Kidney (tissue), 22 donors: ENCODE measurements at places on chromosomes 6 and 20. TPM values are rescaled to one million over a fixed set of nuclear protein-coding genes. Genes with fewer than 3 reads are reported as not detected.

RPS21 gene
- total RNA-seq: 1,221 TPM

SLC16A10 gene
- 3.7 TPM for total RNA-seq

SYTL3 gene
- total RNA-seq: 16.0 TPM

OVOL2 gene
- 4.8 TPM for total RNA-seq

GDAP1L1 gene
- total RNA-seq: not detected

ZNF831 gene
- total RNA-seq: 1.9 TPM

PM20D2 gene
- total RNA-seq: 14.4 TPM

PROCR gene
- 24.5 TPM for total RNA-seq

- no peak for DNase-seq
These were observed 375.1 kb downstream of the BTBD9 start for GRCh38 chr6:38264605-38265004.

- DNase-seq: no peak
These were observed 50.3 kb downstream of the ANKRD6 start for GRCh38 chr6:89483111-89483720.

GRCh38 chr20:46520540-46520939 lies 7.2 kb upstream of the ZNF334 start:
- DNase-seq: no peak

- DNase-seq: no peak
These were observed 753.4 kb upstream of the ADGRB3 start for GRCh38 chr6:67881706-67882065.

GRCh38 chr6:2118136-2118535 lies 127.3 kb downstream of the GMDS start:
- DNase-seq: no peak

DNA sequence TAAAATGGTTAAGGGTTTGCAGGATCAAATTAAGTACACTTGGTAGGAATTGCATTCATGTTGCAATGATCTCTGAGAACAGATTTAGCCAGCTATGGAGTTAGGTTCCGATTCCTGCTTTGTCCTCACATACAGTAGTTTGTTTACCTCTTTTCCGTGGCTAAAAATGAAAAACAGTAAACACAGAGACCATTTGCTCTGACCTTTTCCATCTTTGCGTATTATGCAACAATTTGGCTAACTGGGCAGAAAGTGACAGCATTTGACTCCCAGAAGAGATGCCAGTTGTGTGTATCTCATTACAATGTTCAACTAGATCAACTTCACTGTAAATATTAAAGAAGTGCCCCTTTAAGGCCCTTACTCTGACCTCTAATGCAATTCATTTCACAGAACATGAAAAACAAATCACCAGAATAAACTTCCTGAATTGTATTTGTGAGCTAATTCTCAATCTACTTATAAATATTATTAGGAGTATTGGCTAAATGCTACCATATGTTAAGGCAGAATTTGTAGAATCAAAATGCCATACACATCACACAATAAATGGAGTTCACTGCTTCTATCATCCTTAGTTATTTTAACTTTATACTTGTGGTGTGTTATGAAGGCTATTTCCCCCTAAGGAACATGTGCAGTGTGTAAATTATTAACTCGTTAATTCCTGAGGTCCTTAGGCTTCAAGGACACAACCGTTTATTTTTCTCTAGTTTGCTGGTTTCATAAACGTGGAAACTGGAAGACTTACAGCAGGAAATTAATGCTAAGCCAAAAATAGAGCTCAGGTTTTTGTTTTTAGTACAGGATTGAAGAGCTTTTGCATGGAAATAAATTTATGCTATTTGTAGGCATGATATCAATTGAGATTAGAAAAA lies 380.7 kb upstream of the CITED2 start:
- no peak for DNase-seq

DNA sequence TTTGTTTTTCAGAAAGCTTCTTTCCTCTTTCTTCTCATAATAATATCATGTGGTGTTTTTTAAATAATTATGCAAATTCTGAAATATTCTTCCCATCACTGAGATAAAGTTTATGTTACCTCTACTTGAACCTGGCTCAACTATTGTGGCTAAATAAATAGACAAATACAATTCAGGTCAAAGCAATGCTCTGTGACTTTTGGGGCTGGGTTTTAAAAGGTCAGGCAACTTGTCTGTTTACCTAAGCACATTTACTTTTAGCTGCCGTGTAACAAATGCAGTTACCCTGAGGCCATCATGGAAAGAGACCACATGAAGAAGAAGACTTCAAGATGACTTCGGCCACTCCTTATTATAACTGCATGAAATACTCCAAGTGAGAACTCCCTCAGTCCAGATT lies 33.7 kb upstream of the MEI4 start:
- no peak for DNase-seq

GRCh38 chr6:144675231-144675861 lies 390.2 kb downstream of the UTRN start:
- DNase-seq: no peak

DNA sequence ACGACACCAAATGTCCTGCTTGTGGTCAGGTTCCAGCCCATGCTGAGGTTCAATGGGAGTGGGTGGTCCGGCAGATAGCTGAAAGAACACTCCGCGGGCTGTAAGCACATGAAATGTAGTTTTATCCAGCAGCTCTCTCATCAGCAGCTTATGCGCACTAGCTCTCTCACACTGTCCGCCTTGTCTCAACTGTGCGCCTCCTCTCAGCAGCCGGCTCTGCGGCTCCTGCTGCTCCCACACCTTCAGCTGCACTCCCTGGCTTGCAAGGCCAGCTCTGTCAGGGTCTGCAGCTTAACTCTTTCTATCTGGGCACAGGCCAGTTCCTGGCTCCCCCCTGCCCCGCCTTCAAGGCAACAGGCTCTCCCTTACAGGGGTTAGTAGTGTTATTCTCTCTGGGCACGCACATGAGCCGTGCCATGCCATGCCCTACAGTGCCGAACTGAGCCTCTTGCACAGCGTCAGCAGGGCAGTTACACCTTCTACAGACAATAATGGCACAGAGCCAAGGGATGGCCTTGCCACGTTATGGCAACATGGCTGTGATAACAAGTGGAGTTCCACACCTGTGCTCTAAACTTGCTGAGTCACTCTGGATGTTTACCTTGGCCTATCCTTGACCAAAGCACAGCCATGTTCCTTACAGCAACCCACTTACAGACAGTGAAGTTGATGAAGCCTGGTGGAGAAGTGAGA lies 84.0 kb upstream of the LRFN2 start:
- no peak for DNase-seq

DNA sequence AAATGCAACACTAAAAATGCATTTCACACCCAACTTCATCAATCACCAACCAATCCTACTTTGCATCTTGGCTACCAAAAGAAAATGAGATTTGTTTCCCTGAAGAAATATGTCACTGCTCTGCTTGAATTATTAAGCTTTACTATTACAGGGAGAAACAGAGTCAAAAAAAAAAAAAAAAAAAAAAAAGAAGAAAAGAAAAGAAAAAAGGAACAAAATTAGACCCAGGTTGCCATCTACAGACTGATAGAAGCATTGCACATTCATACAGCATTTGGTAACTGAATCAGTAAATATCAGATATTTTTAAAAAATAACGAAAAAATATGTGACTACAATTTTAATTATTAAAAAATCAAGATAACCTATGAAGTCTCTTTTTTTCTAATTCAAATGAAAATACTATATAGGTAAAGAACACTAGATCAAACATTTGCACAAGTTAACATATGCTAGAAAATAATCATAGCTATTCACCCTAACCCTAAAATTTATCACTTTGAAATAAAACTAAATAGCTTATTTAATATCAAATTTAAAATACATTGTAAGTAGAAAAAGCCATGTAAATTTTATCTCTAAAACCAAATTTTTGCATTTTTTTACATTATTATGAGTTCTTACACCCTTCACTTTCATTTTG lies 83.3 kb downstream of the DCDC2 start:
- DNase-seq: peak; percentile 53

- peak; percentile 58 for DNase-seq
These were observed 628.0 kb upstream of the NRSN1 start for GRCh38 chr6:23498013-23498412.
